ENCODE measurements at places on chromosomes 4 and X.

DNA sequence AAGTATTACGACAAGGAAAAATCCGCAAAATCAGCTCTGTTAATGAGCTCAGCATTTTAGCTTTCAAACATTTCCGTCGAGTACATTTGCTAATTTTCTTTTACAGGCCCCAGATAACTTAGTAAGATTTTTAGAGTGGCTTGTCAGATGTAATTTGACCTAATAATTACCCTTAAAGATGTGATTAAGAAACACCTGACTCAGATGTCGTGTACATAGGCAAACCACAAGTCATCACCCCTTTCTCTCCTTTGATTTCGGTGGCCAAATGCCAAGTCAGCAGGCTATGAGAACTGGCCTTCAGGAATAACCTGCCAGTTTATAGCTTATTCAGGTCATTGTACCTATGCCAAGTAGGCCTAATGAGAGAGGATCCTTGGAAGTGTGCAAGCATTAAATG, 369.6 kb downstream of the PCDH7 start:
- no peak for DNase-seq
- H3K36me3 ChIP-seq, result no peaks in the 10 kb centered on the region
- H3K27ac ChIP-seq, result no peak overlapping the region
- no peaks in the 10 kb centered on the region for H3K27me3 ChIP-seq

DNA sequence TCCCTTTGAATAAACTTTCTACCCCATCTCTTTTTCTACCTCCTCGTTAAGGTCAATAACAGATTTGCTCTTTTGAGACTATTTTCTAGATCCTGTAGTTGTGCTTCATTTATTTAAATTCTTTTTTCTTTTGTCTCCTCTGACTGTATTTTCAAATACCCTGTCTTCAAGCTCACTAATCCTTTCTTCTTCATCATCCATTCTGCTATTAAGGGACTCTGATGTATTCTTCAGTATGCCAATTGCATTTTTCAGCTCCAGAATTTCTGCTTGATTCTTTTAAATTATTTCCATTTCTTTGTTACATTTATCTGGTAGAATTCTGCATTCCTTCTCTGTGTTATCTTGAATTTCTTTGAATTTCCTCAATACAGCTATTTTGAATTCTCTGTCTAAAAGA, 36.0 kb upstream of the ARMCX4 start:
- peaks cover 20% of the 10 kb centered on the region for H3K36me3 ChIP-seq
- H3K4me1 ChIP-seq, result peaks cover 6% of the 10 kb centered on the region
- no peak overlapping the region for H3K4me3 ChIP-seq
- no peak for DNase-seq
- H3K27me3 ChIP-seq, result no peaks in the 10 kb centered on the region

DNA sequence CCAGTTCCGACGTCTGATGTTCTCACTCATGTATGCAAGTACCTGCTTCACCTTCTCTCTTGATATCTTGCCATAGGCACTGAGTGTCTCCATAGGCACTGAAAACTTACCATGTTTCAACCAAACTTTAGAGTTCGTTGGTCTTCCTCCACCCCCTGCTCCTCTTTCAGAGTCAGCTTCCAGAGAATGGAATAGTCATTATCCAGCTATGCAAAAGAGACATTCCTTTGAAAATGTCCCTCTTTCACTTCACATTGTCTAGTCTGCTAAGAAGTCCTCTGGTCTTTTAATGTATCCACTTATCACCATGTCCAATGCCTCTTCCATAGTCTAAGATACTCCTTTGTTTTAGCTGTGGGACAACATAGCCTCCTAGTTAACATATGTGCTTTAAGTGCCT, 566.0 kb upstream of the TENM3 start:
- H3K4me1 ChIP-seq, result no peaks in the 10 kb centered on the region
- H3K27ac ChIP-seq, result no peak overlapping the region
- no peak overlapping the region for H3K4me3 ChIP-seq
- DNase-seq, result no peak

- H3K4me1 ChIP-seq, result no peaks in the 10 kb centered on the region
- H3K4me3 ChIP-seq, result no peak overlapping the region
- DNase-seq, result no peak
- H3K27ac ChIP-seq, result no peak overlapping the region
Observed at GRCh38 chrX:8647176-8647575, 84.8 kb downstream of the ANOS1 start.
